H9 (cell line): ENCODE measurements at places on chromosomes 12 and 14.

- no peak for DNase-seq
Measured at GRCh38 chr14:94284221-94284620, 8.8 kb downstream of the SERPINA10 start.

DNA sequence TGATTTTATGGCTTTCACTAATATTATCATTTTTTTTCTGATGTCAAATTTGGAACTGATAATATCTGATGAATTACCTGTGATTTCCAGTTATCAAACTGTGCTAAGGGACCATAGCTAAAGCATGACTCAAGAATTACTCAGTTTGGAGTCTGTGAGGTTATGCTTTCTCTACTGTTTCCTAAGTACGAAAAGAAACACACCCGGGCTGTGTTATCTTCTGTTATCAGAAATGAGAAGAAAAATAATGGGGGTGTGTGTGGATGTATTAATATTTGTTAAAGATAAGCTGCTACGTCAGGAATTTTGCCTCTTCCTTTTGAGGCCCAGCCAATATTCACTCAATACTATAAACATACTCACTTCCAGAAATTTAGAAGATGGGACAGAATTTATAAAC lies 1401.9 kb upstream of the FLRT2 start:
- no peak for DNase-seq

DNA sequence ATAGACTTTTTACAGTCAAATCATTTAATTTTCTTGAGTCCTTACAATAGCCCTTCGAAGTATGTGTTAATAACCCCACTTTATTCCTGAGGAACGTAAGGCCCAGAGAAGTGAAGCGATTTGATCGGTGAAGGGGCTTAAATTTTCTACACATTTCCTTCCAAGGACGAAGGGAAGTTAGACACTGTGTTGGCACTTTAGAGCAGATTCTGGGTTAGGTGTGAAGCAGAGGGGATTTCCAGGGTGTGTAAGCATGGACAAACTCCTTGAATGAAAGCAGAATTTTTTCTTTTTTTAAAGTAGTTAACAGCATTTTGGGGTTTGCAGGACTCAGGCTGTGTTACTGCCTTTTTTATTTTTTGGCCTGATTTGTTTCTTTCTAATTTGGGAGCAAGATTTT lies 38.9 kb downstream of the PRORP start:
- DNase-seq: no peak

- DNase-seq: no peak
Measured at GRCh38 chr14:88518592-88519512, 36.0 kb downstream of the PTPN21 start.

GRCh38 chr12:70487440-70487839 lies 121.3 kb downstream of the KCNMB4 start:
- DNase-seq: no peak

DNA sequence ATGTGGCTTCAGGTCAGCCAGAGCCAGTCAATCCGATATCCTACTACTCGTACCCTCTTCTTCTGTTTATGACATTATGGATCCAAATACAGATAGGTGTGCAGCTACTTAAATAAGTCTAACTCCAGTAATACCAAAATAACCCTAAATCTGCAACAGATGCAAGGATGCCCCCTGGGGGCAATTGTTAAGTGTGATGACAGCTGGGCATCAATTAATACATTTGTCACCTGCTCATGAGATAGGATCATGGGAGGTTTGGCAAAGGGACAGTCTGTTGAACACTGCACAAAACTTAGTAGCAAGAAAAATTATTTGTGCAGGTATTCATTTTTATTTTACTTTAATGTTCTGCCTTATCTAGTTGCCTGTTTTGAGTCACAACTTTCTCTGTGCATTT lies 83.2 kb downstream of the SLC38A6 start:
- DNase-seq: no peak

DNA sequence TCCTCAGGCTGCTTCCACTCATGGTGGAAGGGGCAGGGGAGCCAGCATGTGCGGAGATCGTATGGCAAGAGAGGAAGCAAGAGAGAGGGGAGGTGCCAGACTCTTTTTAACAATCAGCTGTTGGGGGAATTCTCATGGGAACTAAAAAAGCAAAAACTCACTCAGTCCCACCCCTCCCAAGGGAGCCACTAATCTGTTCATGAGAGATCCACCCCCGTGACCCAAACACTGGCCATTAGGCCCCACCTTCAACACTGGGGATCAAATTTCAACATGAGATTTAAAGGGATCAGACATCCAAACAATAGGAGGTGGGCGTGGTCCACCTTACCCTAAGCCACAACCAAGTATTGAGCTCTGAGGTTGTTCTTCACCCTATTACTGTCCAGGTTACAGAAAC lies 375.1 kb downstream of the GRIN2B start:
- DNase-seq: peak; percentile 50

DNA sequence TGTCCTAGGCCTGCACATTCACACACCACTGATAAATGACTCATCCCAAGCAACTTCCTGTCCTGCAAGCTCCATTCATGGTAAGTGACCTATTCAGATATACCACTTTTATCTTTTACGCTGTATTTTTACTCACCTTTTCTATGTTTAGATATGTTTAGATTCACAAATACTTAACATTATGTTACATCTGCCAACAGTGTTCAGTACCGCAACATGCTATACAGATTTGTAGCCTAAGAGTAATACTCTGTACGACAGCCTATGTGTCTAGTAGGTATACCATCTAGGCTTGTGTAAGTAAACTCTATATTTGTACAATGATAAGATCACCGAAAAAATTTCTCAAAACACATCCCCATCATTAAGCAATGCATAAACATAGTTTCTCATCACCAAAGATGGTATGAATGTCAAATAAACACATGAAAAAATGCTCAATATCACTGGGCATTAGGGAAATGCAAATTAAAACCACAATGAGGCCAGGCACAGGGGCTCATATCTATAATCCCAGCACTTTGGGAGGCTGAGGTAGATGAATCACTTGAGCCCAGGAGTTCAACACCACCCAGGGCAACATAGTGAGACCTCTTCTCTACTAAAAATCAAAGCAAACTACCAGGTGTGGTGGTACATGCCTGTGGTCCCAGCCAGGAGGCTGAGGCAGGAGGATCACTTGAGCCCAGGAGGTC lies 20.7 kb downstream of the ATXN2 start:
- peak; percentile 14 for DNase-seq

GRCh38 chr12:2672863-2673262 lies 121.9 kb upstream of the FKBP4 start:
- DNase-seq: no peak

GRCh38 chr12:93273834-93274564 lies 103.7 kb upstream of the NUDT4 start:
- DNase-seq: no peak

DNA sequence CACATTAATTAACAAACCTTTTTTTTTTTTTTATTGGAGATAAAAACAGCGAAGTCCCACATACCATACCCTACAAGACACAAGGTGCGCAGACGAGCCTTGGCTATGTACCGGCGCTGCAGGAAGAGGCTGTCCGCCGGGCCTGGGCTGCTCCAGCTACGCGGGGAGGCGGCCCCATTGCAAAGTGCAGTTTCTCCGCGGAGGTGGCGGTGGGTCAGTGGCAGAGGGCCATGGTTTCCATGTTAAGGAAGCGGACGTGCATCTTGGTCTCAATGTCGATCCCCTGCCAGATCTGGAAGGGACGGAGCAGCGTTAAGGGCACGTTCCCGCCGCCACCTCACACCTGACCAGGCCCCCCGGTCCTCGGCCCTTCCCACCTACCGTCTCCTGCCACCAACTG lies 60.3 kb downstream of the TESC start:
- no peak for DNase-seq

DNA sequence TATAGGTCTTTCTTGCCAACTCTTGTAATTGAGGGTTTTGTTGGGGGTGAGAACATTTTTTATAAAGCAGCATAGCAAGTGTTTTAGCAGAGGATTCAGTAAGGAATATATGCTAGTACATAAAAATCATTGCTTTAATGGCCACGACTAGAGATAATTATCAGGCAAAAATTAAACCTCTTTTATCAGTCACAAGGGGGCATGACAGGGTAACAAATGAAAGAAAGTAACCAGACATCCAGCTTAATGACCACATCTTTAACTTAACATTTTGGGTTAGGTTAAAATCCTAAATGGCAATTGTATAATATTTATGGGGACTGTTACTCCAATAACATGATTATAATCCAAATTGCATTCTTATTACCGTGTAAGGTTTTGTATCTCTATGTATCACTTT lies 119.6 kb downstream of the LRRIQ1 start:
- no peak for DNase-seq

DNA sequence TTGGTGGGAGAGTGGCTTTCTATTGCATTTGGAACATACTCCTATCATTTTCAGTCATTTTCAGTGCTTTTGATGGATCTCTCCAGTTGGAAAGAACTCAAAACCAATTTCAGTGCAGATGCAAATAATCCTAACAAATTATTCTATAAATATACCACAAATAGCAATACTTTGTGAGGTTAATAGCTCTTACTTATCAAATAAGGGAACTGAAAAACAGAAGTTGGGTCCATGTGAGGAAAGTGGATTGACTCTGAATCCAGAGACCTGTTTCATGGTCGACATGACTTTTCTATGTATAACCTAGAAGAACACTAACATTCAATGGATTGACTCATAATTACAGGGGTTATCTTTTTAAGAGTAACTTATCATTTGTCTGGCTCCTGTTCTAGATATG lies 248.6 kb downstream of the EGLN3 start:
- no peak for DNase-seq

- no peak for DNase-seq
Measured at GRCh38 chr12:93279565-93280412, 97.9 kb upstream of the NUDT4 start.

DNA sequence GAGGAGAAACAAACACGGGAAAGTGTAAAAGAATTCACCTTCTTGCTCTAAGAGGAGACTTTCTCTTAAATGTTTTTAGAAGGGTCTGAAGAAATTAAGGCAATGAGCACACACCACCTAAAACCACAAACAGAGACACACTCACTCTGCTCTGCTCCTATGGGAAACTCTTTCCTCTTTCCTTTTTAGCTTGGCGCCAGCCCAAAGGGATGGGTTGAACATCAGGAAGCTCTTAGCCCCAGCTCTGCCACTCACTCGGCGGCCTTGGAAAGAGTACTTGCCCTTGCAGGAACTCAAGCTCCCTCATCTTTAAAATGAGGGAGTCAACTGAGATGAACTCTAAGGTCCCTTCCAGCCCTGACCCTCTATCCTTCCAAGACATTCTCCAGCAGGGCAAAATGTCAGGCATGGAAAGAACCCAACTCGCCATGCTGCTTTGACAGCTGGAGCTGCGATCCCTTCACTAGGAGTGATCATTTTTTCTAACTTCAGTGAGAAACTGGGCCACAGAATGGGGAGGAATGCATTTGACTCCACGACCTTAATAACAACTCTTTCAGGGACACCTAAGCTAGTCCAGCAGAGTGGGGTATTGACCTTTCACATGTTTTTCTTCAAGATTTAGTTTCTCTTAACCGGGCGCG lies 980 bp upstream of the RNASE8 start:
- no peak for DNase-seq

GRCh38 chr14:65160091-65160490 lies 57.8 kb upstream of the MAX start:
- DNase-seq: no peak

- no peak for DNase-seq
Measured at GRCh38 chr12:91432089-91432488, 249.5 kb upstream of the DCN start.

DNA sequence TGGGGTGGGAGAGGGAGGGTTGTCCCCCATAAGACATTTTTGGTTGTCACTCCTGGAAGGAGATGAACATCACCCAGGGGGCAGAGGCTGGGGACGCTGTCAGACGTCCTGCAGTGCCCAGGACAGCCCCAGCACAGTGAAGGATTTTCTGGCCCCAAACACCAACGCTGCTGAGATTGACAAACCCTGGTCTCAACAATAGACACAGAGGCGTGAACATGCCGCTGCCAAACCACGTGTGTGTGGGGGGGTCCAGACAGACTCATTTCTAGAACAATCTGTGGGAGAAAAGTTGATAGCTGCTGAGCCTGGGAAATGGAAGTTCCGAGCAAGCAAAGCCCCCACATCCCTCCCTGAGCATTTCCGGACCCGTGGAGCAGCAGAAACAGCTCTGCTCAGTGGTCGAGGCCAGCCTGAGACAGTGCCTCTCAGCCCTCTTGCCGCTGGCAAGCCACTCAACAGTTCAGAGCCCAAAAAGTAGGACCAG lies 43.8 kb upstream of the CLMN start:
- no peak for DNase-seq

- DNase-seq: no peak
Measured at GRCh38 chr12:53803194-53803593, 51.4 kb upstream of the CISTR start.

DNA sequence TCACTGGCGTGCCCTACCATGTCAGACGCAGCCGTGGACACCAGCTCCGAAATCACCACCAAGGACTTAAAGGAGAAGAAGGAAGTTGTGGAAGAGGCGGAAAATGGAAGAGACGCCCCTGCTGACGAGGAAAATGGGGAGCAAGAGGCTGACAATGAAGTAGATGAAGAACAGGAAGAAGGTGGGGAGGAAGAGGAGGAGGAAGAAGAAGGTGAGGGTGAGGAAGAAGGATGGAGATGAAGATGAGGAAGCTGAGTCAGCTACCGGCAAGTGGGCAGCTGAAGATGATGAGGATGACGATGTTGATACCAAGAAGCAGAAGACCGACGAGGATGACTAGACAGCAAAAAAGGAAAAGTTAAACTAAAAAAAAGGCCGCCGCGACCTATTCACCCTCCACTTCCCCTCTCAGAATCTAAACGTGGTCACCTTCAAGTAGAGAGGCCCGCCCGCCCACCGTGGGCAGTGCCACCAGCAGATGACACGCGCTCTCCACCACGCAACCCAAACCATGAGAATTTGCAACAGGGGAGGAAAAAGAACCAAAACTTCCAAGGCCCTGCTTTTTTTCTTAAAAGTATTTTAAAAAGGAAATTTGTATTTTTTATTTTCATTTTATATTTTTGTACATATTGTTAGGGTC lies 13.2 kb downstream of the TRIP11 start:
- DNase-seq: no peak

- no peak for DNase-seq
Measured at GRCh38 chr14:39768589-39768988, 336.4 kb upstream of the FBXO33 start.

DNA sequence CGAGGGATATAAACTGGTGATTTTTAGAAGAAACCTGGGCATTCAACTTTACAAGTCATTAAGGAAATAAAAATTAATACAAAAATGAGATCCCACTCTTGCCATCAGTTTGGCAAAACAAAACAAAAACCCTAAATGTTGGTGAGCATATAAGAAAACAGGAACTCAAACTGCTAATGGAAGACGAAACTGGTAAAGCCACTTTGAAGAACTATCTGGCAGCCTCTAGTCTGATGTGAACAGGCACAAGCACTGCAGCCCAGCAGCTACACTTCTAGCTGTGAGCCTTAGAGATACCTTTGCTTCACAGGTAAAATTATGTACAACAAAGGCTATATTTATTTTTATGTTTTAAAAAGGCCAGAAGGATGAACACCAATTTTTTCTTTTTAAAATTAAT lies 459.6 kb downstream of the ZFP36L1 start:
- DNase-seq: no peak

GRCh38 chr14:90040411-90040810 lies 21.4 kb upstream of the KCNK13 start:
- DNase-seq: no peak
